Central memory CD4-positive, alpha-beta T cell (primary cell): ENCODE measurements at places on chromosomes 5 and 9.
A peak's percentile ranks its signal among the peaks of the same experiment; 100 is the strongest.

GRCh38 chr5:56480705-56481427 lies 247.7 kb upstream of the ANKRD55 start:
- peak; percentile 43 for DNase-seq

GRCh38 chr9:129434187-129434586 lies 186.7 kb downstream of the C9orf50 start:
- DNase-seq: no peak

- peak; percentile 63 for DNase-seq
Observed at GRCh38 chr9:135887585-135888050, 19.7 kb downstream of the CAMSAP1 start.

DNA sequence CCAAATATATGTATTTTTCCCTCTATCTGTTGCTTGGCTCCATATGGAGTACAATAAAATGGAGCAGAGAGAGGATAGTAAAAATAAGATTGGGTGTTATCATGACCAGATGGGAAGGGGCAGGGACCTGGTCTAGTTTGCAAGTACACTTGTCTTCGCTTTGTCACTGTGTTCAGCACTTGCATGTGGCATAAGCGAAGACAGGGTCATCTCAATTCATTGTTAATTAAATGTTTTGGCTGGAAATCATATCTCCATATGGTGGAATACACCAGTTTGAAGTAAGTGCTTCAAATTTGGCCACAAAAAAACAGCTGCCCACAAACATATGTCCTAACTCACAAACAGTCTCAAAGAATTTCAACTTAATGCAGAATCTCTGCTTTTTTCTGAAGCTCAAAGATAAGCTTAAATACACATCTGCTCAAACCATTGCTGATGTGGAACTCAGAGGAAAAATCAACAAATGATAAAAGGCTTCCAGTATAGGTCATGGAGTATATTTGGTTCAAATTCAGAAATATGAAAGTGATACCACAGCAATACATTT lies 865.4 kb downstream of the TLE4 start:
- no peak for DNase-seq

- no peak for DNase-seq
Observed at GRCh38 chr5:127404190-127404589, 113.2 kb upstream of the PRRC1 start.
